ENCODE measurements at places on chromosomes 13 and 19.

DNA sequence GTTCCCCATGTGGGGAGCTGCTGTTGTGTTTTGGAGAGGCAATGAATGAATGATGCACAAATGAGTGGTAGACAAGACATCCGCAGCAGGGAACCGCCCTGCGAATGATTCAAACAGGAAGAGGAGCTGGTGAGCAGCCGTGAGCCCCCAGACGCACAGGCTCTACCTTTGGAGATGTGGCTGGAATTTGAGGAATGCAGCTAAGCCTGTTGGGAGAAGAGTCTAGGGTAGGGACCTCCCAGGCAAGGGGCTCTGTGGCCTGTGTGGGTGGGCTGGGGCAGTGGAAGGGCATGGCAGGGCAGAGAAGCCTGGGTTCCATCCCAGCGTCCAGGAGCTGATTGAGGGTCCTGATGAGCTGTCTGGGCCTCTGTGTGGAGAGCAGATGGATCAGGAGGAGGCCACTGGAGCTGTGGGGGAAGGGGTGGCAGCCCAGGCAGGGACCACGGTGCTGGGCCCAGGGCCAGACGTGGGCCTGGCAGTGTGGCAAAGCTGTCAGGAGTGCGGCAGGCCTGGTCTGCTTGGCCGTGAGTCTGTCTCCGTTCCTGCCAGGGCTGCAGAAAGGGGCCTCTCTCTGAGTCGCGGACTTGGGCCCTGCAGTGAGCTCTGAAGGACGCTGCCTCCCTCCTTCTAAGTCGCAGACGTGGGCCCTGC, 41.8 kb upstream of the DCUN1D2 start:
- no peak for DNase-seq

DNA sequence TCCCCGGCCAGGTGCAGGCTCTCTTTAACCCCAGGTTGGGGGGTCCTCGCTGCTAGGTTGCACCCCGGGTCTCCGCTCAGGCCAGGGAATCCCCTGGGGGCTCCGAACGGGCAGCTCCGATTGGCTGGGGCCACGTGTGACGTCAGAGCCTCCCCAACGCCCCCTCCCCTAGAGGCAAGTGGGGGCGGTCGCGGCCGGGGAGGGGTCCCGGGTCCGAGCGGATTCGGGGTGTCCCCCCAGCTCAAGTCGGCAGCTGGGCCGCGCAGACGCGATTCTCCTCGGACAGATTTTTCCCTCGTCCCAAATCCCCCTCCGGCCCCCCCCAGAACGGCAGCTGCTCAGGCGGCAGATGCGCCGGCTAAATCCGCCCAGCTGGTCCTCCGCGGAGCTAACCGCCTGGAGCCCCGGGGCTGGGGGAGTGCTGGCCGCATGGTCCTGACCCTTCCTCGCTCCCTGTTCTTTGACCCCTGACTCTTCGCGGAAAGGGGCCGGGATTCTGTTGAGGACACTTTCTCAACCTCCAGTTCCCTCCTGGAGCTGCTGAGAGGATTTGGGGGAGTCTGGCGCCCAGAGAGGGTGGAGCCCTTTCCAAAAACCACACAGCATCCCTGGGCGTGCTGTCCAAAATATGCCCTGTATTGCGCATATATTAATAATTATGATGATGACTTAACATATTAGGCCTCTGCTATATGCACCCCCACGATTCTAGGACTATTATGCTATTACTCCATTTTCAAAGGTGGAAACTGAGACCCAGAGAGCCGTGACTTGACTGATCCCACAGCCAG, 25.4 kb upstream of the SEMA6B start:
- no peak for DNase-seq

GRCh38 chr13:48491423-48492095, 41.3 kb downstream of the RCBTB2 start:
- no peak for DNase-seq

- DNase-seq, result no peak
These were observed 96.6 kb downstream of the RXFP2 start for GRCh38 chr13:31835932-31836331.

DNA sequence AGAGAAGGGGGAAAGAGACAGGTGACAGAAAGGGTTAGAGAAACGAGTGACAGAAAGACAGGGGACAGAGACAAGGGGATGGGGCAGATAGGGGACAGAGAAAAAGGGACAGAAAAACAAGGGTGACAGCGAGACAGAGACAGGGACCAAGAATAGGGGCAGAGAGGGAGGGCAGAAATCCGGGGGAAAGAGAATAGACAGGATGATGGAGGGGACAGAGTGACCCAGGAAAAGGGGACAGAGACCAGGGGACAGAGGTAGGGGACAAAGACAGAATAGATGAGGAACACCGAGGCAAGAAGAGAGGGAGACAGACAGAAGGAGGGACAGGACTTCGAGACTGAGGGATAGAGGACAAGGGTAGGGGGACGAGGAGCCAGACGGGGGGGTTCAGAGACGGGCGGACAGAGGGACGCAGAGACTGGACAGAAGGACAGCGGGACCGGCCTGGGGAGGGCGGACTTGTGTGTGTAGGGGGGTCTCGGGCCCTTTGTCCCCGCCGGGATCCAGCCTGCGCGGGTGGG, 593 bp downstream of the CADM4 start:
- no peak for DNase-seq

DNA sequence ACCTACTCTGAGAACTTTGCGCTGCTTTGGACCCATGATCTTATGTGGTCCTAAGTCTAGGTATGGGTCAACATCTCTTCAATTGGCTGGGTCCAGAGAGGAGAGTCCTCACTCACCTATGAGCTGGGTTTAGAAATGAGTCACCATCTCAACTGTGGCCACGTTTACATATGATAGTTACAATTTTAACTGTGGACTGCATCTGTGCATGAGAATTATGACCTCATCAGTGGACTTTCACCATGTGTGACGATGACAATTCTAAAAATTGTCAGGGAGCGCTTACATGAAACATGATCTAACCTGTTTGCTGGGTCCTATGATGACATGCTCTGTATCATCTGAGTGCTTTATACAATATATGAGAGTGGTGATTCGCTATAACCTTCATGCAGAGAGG, 12.7 kb upstream of the ZNF724 start:
- DNase-seq, result no peak

- no peak for DNase-seq
These were observed 262.2 kb downstream of the KLF5 start for GRCh38 chr13:73321043-73321442.

GRCh38 chr19:47704024-47704423, 9.2 kb upstream of the EHD2 start:
- no peak for DNase-seq

Measured in activated naive CD4-positive, alpha-beta T cell treated with anti-CD3 and anti-CD28 coated beads, Interleukin-2, amount 50 U/mL, for 72 hours (primary cell).